A549 treated with Hydrocortisone at 1 μM for 4 hours (cell line): ENCODE measurements at places on chromosomes 4 and X. TPM values are rescaled to one million over a fixed set of nuclear protein-coding genes. Genes with fewer than 3 reads are reported as not detected.

GLOD5 gene
- not detected in 5 replicates for total RNA-seq

TCEAL1 gene
- 33.9 to 44.2 TPM (median 38.3 TPM) in 5 replicates for total RNA-seq

ARL13A gene
- total RNA-seq: 0.22 to 0.37 TPM (median 0.29 TPM) in 5 replicates

LRRC66 gene
- 0.07 to 0.14 TPM (median 0.09 TPM) in 5 replicates for total RNA-seq

VEGFC gene
- total RNA-seq: 8.7 to 10.0 TPM (median 9.4 TPM) in 5 replicates

MAML3 gene
- total RNA-seq: 11.6 to 16.7 TPM (median 13.6 TPM) in 5 replicates

XK gene
- total RNA-seq: 0.37 to 0.43 TPM (median 0.40 TPM) in 5 replicates

CLDN22 gene
- total RNA-seq: not detected in 5 replicates

NEXMIF gene
- 0.01 to 0.02 TPM (median 0.01 TPM) in 4 of 5 replicates, not detected in the other for total RNA-seq

TRIM2 gene
- total RNA-seq: 0.62 to 1.2 TPM (median 0.64 TPM) in 5 replicates

SRPX gene
- 7.6 to 9.1 TPM (median 8.2 TPM) in 5 replicates for total RNA-seq

RNF212 gene
- total RNA-seq: 1.4 to 2.8 TPM (median 2.4 TPM) in 5 replicates

GAGE13 gene
- not detected in 5 replicates for total RNA-seq

TGIF2LX gene
- not detected in 5 replicates for total RNA-seq

DGKK gene
- total RNA-seq: not detected in 5 replicates

KIT gene
- total RNA-seq: 0.02 to 0.03 TPM (median 0.03 TPM) in 3 of 5 replicates, not detected in the others

SPIN2B gene
- 9.2 to 10.0 TPM (median 9.4 TPM) in 5 replicates for total RNA-seq
